Omental fat pad (tissue), 4 donors: ENCODE measurements at places on chromosomes 11 and 22. TPM values are rescaled to one million over a fixed set of nuclear protein-coding genes. Genes with fewer than 3 reads are reported as not detected.

DNA sequence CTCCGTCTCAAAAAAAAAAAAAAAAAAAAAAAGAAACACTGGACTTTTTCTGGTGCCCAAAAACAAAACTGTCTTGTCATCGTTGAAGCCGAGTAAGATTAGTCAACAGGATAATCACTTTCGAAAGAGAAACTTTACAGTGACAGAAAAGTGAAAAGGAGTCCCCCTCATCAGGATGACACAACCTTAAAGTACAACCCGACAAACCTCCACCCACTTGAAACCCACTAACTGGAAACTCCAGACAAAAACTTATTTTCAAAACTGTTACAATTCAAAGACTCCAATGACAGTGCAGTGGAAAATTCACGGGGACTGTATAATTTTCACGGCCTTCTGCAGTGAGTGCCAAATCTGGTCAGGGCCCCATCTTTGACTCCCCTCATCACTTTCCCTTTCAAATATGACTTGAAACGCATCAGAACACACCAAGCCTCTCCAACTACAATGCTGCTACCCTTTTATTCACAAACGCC, 1.3 kb downstream of the DENND5A start:
- no peak for DNase-seq

DNA sequence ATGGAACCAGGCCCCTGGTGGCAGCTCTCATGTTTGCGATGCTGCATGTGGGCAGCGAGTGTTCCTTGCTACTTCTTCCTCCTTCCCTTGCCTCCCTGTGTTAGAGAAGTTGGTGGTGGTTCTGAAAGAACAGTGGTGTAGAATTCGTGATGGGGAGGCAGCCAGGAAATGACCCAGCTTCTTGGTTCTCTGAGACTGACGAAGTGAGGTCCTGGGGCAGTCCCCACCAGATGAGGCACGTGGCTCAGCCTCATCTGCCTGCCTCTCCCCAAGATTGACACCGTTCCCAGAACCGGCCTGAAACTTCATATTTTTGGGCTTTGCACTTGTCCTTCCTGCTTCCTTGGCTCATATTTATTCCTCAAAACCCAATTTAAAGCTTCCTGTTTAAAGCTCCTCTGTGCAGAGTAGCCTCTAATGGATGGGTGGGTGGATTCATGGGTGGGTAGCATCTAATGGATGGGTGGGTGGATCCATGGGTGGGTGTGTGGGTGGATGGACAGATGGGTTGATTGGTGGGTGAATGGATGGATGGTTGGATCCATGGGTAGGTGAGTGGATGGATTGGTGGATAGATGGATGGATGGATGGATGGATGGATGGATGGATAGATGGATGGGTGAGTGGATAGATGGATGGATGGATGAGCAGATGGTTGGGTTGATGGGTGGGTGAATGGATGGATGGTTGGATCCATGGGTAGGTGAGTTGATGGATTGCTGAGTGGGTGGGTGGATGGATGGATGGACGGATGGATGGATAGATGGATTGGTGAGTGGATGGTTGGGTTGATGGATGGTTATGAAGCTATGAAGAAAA, 77.3 kb upstream of the ATXN10 start:
- no peak for DNase-seq

- no peak for DNase-seq
Measured at GRCh38 chr11:35427071-35427470, 7.7 kb upstream of the SLC1A2 start.

GRCh38 chr11:116333001-116333535, 439.7 kb downstream of the BUD13 start:
- no peak for DNase-seq

The GAB4 gene
- total RNA-seq = not detected

- no peak for DNase-seq
Measured at GRCh38 chr22:40178417-40179409, 988 bp downstream of the TNRC6B start.

The APOC3 gene
- total RNA-seq = 3.5 TPM

The TOM1 gene
- 109 TPM for total RNA-seq

The MS4A6E gene
- not detected for total RNA-seq
